ENCODE measurements at places on chromosomes 13 and 19.
A peak's percentile ranks its signal among the peaks of the same experiment; 100 is the strongest.

GRCh38 chr13:112434032-112434431, 57.9 kb downstream of the SPACA7 start:
- peak; percentile 2 for DNase-seq

GRCh38 chr19:15048885-15049541, at the start of gene CASP14:
Gene CASP14 (plus strand): TSS chr19:15049480. CDS start chr19:15052252, 2,772 bp downstream.
- DNase-seq, result no peak

DNA sequence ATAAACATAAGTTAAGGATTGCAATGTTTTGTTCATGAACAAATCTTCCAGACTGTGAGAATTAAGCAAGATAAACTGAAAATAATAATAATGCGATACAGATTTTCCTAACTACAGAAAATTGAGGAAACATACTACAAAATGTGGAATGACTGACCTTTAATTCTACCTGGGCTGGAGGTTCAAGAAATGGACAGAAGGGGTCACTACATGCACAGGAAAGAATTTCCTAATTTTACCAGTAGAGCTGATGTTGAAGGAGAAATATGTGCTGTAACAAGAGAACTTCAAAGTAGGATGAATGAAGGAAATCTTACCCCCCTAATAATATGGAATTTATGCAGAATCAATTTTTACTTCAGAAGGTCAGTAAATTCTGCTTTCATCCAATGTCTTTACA, 62.3 kb downstream of the ZNF627 start:
- no peak for DNase-seq

DNA sequence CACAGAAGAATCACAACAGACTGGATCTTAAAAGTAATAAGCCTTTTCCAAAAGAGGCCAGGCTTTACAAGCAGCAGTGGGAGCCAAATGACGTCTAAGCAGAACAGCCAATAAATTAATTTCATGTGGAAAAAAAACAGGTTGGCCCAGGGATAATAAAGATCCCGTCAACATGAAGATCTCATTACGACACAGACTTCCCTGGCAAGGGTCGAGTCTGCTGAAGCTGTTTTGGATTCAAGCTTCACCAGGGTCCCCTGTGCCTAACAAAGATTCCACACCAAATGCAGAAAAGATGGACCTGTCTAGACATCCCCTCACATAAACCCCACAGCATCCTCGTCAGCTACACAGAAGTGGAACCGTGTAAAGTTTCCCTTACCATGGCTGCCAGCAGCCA, 215.1 kb upstream of the ZNF507 start:
- no peak for DNase-seq

- no peak for DNase-seq
Measured at GRCh38 chr13:24650161-24650560, 30.0 kb upstream of the ATP12A start.

DNA sequence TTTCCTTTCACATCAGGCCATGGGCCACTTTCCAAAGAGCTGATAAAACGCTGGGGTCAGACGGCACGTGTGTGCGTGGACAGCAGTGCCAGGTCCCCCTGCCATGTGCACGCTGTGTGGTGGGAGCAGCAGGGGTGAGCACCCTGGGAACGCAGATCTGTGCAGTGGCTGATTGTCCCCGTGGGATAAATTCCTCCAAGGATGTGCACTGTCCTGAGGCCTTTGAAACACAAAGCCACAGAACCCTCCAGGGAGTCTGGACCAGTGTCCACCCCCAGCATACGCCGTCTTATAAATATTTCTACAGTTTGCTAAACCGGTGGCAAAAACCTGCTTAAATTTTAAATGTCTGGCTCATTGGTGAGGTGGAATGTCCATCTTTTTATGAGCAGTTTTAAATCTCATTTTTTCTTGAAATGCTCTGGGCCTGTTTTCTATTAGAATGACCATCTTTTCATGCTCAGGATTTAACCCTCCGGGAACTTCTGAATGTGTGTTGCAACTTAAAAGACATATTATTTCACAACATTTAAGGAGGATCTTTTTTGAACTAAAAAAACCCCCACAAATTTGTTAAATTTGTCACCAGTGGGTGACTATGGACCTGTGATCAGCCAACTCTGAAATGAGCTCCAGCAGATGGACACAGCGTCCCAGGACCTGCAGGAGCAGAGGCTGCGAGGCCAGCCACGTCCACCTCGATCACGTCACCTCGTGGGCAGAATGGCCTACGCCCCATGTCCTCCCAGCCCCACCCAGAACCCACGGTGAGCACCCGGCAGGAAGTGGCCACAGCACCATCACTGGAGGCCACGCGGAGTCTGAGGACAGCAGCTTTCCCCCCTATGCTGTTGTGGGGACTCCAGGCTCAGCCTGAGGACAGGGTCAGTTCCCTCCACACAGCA, 68.6 kb downstream of the RASA3 start:
- DNase-seq, result peak; percentile 52

DNA sequence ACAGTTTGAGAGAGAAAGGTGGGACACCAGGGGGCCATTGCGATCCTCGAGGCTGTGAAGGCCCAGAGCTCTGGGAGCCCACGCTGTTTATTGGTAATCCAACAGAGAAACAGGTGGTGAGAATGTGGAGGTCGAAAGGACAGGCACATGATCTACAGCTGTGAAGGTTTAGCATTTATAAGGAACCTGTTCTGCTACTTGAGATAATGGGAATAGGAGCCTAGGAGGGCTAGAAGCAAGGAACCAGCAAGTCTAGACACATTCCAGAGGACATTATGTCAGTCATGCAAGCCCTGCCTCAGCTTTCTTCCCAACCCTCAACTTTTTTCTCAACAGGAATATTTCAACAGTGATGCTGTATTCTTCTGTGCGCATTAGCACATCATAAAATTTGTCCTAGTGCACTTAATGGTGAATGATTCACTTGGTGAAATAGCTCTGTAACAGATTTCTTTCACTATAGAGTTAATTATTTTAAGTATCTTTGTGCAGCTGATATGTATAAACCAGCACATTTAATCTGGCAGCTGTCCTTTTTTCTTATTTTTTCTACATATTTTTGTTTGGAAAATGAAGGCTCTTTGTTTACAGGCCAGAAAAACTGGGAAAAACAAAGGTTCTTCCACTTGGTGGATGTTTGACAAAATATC, 25.4 kb downstream of the ZNF90 start:
- no peak for DNase-seq

- DNase-seq, result no peak
Measured at GRCh38 chr19:5984600-5984999, 6.7 kb upstream of the RANBP3 start.

- DNase-seq, result no peak
Measured at GRCh38 chr13:106911627-106912026, 343.7 kb upstream of the ARGLU1 start.

- no peak for DNase-seq
Measured at GRCh38 chr13:47418206-47418920, 521.5 kb upstream of the HTR2A start.

DNA sequence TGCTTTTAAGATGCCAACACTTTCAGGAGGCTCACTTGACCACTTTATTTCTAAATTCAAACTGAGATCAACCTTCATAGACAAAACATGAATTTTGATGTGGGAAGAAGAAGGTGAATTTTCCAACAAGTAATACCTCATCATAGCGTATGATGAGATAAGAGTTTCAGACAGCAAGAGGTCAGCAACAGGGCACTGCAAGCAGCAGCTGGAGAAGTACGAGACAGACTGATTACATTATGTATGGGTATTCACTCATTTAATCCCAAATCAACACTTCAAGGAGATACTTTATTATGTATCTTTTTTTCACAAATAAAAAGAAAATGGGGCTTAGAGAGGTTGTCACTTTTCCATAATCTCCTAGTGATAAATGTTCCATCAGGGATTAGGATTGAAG, 389.8 kb downstream of the TBC1D4 start:
- DNase-seq, result no peak

- DNase-seq, result no peak
Measured at GRCh38 chr13:31224174-31224669, 24.4 kb downstream of the B3GLCT start.
